ENCODE measurements at places on chromosomes 3 and 15.

DNA sequence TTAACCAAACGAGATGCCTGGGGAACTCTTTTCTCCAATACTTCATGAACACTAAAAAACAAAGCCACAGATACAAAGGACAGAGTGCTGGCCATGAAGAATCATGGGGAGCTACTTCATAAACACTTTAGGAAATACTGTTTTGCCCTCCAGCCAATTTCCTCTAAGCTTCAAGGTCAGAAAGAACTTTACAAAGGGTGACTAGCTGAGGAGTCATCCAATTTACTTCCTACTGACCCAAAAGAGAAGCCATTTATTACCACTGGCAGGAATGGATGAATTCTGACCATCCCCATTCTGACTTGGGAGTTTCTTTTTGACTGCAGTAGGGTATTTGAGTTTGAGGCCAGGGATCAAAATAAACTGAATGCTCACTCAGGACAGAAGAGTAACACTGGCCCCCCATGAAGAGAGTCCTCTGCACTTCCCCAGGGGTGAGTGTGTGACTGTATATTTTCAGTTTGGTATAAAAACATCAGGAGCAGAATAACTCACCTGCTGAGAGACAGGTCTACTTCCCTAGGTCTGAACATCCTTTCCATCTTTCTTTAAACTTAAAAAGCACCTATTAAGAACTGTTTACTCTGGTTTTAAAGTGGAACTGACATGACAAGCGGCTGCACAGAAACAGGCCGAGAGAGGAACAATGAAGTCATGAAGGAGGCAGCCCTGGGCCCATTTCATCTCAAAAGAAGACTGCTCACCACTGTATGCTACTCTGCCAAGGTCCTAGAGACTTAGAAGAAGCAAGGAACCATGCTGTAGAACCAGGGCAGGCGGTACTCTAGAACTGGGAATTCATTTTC lies 203.6 kb downstream of the TNIK start:
- no peak for DNase-seq

DNA sequence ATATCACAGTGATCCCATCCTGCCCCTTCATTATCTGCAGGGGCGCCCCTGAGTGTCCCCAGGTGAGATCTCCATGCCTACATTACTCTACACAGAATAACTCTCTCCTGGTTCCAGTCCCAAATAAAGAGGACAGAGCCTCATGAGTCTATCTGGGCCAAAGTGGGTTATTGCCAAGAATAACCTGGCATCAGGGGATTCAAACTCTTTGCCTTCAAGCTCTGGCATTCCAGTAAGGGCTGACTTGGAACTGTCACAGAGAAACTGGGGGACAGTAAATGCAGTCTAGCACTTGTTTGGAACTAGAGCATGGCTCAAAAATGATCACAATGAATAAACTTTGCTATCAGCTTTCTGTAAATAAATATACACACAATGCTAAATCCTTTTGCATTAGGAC lies 30.3 kb downstream of the GJD2 start:
- DNase-seq, result no peak

- DNase-seq, result no peak
These were observed 42.4 kb downstream of the CHAC1 start for GRCh38 chr15:40995656-40996055.

GRCh38 chr3:29949131-29949530 lies 657.3 kb upstream of the TGFBR2 start:
- DNase-seq, result no peak

- DNase-seq, result no peak
These were observed 82.7 kb downstream of the POLR2M start for GRCh38 chr15:57789225-57789624.

DNA sequence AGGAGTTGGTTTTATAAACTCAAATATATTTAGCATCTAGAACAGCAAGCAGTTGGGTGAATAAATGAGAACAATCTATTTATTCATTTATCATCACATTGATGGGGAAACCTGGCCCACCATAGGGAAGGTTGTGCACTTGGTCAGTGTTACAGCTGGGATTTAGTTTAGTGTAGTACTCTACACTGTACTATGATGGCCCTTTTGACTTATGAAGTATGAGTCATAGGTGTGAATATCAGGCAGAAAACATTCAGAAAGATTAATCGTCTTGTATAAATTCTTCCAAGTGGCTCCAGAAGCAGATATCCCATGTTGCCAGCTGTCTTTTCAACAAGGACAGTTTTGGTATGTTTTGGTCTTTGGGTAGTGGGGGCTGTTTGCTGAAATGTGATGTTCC lies 38.0 kb downstream of the BBS4 start:
- no peak for DNase-seq

GRCh38 chr3:15399970-15400369 lies 27.4 kb downstream of the METTL6 start:
- no peak for DNase-seq

DNA sequence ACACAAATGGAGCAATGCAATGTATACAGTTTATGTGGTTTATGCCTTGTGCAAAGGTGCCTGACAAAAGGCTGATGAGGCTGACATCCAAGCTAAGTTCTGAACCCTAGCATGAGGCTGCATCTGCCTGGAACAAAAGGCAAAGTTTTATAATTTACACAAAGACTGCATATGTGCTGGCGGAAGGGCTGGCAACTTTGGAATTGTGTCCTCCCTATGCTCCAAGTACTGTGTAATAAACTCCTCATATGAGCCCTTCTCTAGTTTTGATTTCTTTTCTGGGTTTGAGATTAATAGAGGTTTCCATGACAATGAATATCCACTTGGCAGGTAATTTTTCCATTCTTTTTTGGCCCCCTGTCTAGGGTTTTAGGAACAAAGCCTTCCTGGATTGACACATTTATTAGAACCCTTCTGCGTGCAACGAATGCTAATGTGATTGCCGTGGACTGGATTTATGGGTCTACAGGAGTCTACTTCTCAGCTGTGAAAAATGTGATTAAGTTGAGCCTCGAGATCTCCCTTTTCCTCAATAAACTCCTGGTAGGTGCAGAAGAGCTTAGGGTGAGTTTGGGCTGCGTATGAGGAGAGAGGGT lies 10.8 kb downstream of the PLA1A start:
- no peak for DNase-seq

- no peak for DNase-seq
These were observed 47.1 kb downstream of the GOLIM4 start for GRCh38 chr3:168048414-168049330.

- DNase-seq, result no peak
These were observed 211.7 kb downstream of the CLSTN2 start for GRCh38 chr3:140146668-140147067.

- no peak for DNase-seq
These were observed 17.3 kb downstream of the IGSF10 start for GRCh38 chr3:151443583-151443982.

- DNase-seq, result no peak
These were observed 14.6 kb upstream of the OR5K2 start for GRCh38 chr3:98482717-98483482.

All from HTR-8/SVneo (cell line).